ENCODE measurements at places on chromosomes 7 and 10.

- DNase-seq: no peak
These were observed 90.7 kb upstream of the NAMPT start for GRCh38 chr7:106375499-106375898.

DNA sequence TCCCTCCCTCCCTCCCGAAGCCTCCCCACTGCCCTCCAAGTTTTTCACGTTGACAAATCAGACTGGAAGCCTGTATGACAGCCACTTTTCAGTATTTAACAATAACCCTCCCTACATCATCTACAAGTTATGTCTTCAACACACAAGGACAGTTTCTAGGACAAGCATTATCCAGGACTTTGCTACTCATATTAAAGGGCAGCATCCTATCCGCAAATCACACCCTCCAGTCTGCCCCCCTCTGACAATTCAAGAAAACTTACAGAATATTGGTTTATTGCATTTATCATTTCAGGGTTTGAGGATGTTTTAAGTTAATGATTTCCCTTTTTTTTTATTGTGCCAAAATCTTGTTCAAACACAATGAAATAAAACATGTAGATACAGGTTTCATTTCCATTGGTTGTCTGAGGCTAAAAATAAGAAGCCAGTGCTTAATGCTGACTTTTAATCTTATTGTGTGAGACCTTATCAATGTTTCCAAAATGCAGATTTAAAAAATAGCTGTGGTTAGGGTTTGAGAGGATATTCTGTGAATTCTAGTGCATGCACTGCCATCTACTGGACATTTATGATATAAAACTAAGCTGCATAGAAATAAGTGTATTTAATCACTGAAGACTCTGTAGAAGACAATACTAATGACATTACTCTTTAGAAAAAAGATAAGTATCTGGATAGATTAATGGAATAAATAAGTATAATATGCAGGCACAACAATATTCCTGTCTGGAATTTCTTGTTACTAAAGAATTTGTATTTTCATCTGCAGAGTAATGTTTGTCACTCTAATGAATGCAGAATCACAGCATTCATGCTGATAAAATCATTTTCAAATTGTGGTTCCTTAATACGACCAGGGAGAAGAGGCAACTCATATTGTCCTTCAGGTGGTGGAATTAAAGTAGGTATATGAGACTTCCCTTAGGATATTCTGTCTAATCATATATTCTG lies 64.1 kb downstream of the CAV1 start:
- DNase-seq: no peak

- no peak for DNase-seq
These were observed 72.3 kb upstream of the YAE1 start for GRCh38 chr7:39493934-39494333.

GRCh38 chr10:23341004-23341403 lies 3.6 kb downstream of the C10orf67 start:
- DNase-seq: peak; percentile 58

DNA sequence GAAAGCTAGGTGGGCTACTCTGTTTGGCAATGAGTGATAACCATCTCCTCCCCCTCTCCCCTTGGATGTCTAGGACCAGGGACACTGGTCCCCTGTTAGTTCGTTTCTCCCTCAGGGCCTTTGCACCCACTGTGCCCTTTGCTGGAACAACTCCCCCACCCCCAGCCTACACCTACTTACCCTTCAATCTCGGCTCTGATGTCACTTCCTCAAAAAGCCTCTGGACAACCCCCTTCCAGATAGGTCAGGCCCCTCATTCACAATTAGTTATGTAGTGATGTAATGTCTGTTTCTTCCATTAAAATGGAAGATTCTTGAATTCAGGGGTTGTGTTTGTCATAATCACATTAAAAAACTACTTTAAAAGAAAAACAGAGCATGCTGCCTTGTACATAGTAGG lies 152.9 kb downstream of the SNX10 start:
- DNase-seq: no peak

DNA sequence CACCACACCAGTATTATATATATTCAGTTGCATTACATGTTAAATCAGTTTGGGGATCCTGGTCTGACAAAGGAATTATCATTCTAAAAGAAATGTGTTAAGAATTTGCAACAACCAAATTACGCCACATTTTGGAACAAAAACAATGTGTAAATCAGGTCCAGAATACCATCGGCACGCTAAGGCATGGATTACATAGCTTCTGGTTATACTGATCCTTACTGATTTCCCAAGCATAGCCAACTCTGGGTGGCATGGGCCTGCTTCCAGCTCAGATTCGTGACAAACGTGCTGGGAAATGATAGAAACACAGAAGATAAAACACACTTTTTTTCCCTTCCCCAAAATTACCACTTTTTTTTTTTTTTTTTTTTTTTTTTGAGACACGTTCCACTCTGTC lies 660.0 kb downstream of the SORCS1 start:
- no peak for DNase-seq

DNA sequence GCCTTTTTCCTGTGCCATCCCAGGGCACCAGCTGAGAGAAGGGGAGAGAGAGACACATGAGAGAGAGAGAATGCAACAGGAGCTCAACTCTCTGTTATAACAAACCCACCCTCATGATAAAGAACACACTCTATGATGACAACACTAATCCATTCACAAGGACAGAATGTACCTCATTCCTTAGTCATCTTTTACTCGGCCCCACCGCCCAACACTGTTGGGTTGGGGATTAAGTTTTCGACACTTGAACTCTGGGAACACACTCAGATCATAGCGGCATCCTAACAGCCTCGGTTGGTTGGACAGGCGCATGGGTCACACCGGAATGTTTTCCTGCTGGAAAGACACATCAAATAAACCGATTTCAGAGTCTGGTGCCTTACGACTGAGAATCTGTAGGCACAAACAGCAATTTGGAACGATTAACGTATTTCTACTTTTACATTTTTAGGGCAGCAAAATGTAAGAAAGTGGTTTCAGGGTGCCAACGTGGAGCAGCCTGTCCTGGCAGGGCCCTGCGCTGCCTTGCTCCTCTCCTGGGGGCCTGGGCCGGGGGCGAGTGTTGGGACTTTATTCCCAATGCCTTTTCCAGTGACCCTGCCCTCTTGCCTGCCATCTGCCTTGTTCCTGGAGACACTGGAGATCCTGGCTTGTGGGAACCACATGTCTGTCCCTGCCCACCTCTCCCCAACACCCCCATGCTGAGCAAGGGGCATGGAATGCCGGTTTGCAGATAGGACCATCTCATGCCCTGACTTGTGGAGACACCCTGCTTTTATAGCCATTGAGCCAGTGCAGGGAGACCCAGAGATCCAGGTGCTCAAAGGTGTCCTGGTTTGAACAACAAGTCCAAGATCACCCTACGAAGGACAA lies 287.0 kb downstream of the TCERG1L start:
- DNase-seq: no peak

DNA sequence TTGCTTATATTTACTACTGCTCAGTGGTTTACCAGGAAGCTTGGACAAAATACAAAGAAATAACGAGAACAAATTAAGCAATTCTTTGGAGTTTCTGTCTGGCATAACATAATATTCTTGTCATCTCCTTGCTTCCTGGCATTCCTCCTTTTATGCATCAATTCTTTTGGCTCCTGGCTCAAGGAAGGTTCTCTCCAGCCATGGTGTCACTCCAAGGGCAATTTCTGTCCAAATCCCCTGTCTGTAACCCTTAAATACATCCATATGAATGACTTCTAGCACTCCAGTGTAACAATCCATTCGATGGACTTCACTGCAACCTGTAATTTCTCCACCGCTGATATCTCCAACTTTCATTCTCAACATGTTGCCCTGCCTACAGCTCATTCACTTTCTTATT lies 617.7 kb upstream of the ANKRD30A start:
- DNase-seq: no peak

DNA sequence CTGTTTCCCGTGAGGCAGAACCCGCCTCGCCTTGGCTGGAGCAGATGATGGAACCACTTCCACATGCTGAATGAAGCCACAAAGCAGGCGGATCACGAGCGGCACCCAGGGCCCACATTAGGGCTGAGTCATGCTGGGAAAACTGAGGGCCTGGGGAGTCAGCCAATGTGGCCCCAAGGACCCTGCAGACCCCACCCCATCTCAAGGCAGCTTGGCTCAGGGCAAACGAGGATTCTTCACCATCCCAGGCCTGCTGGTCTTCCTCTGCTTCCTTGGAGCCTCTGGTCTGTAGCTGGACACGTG lies 488.0 kb downstream of the DNAJB6 start:
- DNase-seq: no peak

- DNase-seq: no peak
These were observed 64.2 kb downstream of the CFAP46 start for GRCh38 chr10:132878091-132878729.

GRCh38 chr10:86400705-86401587 lies 34.4 kb upstream of the GRID1 start:
- peak; percentile 67 for DNase-seq

DNA sequence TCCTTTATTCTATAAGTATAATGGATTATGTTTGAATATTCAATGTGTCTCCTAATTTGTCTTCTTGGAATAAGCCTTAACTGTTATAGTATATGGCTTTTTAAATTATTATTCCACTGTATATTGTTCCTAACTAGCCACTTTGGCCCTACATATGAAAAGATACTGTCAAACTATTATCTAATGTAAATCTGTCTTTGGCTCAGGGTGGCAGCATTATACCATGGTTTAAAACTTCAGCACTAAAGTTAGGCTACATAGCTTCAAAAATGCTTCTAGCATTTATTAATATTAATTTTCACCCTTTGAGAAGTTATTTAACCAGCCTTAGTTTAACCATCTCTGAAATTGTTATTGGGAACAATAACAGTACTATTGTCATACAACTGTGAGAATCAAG lies 543.1 kb upstream of the MBL2 start:
- DNase-seq: no peak

GRCh38 chr7:33336820-33337219 lies 207.5 kb downstream of the BBS9 start:
- DNase-seq: no peak

DNA sequence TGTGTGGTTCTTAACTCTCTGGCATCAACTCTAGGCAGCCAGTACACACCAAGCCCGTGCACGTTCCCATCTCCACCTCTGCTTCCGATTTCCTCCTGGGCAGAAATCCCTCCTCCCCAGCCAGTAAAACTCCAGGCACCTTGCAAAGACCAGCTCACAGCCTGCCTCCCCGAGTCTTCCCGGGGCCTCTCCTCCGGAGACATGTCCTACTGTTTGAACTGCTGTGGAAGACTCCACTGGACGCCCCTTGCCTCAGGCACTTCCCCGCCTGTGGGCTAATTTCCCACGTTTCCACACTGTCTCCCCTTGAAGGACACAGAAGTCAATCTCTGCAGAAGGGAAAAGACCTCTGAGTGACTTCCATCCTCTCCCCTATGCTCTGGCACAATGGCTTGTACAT lies 210.7 kb upstream of the FRMD4A start:
- no peak for DNase-seq

DNA sequence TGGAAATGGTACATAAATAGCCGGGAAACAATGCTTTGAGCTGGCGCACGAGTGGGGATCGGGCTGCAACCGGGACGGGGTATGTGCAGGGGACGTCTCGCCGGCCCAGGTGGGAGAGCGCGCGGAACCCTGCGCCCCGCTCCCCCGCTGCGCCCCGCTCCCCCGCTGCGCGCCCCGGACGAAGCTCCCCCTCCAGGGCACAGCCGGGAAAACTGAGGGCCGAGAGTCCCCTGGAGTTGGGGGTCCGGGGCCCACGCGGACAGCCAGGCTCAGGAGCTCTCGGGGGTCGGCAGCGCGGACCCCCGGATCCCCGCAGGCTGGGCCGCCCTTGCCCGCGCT lies 514 bp downstream of the RADIL start:
- no peak for DNase-seq

- DNase-seq: no peak
These were observed 182.9 kb downstream of the SORCS1 start for GRCh38 chr10:106981452-106982075.

DNA sequence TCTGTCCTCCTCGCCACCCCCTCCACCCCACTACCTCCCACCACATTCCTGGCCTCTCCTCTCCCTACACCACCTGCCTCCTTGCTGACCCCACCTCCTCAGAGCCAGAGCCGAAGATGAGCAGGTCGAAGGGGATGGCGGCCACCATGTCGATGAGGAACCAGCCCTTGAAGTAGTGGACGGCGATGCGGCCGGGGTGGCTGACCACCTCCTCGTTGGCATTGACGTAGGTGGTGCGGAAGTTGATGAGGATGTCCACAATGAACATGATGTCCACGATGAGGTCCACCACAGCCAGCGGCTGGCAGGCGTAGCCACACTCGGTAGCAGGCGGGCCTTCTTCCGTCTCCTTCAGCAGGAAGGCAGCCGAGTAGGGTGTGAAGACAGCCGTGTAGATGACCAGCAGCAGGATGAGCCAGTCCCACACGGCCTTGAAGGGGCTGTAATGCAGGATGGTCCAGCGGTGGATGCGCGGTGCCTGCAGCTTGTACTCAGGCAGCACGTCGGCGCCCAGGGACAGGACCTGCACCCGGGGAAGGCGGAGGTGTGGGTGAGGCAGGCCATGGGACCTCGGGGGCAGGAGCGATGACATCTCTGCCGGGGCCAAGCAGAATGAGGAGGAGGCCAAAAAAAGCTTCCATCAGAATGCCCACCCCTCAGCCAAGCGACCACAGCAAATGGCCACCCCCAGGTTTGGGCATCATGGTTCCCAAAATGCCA lies 25.6 kb downstream of the KCNH2 start:
- DNase-seq: no peak

GRCh38 chr7:80954191-80954590 lies 35.3 kb upstream of the SEMA3C start:
- no peak for DNase-seq

DNA sequence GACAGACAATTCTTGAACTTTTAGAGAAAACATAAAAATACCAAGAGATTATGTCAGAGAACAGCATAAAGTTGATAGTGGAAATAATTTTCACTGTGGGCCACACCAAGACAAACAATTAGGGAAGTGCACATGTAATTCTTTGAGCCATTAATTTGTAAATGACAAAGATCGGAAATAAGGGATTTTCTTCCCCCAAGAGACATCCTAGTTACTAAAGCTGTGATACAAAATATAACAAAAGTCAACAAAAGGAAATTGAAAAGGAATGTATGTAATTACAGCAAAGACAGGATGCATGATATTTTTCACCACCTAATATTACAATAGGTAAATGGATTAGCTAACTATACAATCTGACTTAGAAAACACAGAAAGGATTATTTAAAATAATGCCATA lies 12.4 kb upstream of the LRRC72 start:
- DNase-seq: no peak

DNA sequence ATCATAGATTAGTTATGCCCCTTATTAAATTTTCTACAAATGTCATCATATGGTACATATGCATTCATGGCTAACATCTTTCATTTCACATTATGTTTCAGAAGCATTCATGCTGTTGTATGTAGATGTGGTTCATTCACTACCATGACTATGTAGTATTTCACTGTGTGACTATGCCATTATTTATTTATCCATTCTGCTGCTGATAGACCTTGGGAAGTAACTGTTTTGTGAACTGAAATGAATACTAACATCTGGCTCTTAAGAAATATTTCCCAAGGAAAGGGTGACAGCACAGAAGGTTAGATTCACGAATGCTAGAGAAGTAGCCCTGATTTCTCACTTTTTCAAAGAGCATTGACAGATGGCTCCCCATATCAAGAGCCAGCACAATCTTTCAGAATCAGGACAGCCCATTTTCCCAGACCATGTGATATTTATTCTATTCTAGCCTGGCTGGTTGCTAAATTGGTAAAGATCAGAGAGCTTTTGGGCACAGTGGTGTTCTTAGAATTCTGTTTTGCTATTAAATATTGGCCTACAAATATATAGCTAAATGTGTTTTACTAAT lies 157.4 kb downstream of the DYNC1I1 start:
- no peak for DNase-seq

GRCh38 chr10:13969792-13970140 lies 361.0 kb downstream of the FRMD4A start:
- DNase-seq: no peak

- DNase-seq: no peak
These were observed 18.2 kb upstream of the ZNF862 start for GRCh38 chr7:149819961-149820340.
